ENCODE measurements at places on chromosomes 2 and 18. TPM values are rescaled to one million over a fixed set of nuclear protein-coding genes. Genes with fewer than 3 reads are reported as not detected.

GRCh38 chr2:185127412-185127811, 529.1 kb downstream of the ZNF804A start:
- H3K27ac ChIP-seq, result no peak overlapping the region
- H3K27me3 ChIP-seq, result no peaks in the 10 kb centered on the region
- DNase-seq, result no peak

DNA sequence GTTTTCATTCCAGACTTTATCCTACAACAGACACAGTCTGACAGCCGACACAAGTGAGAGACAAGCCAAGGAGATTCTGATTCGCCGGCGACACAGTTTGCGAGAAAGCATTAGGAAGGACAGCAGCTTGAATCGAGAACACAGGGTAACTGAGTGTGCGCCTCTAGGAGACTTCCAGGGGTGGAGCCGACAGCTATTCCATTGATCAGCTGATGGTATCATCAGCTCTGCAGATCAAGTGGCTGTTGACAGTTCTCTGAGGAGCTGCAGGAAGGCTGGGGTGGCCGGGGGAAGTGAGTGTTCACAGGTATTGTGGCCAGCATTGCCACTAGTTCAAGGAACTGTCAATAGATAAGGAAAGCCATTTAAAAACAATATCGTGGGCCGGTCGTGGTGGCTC, 57.3 kb upstream of the TMEM182 start:
- H3K4me1 ChIP-seq, result no peaks in the 10 kb centered on the region
- no peak overlapping the region for H3K4me3 ChIP-seq
- H3K27me3 ChIP-seq, result peaks cover 37% of the 10 kb centered on the region
- H3K36me3 ChIP-seq, result no peaks in the 10 kb centered on the region

Gene PSMA8
- 0.52 TPM for total RNA-seq

- no peak for DNase-seq
- H3K27me3 ChIP-seq, result peaks cover 20% of the 10 kb centered on the region
- peaks cover 2% of the 10 kb centered on the region for H3K4me1 ChIP-seq
- H3K4me3 ChIP-seq, result no peak overlapping the region
These were observed 1103.6 kb upstream of the ACVR2A start for GRCh38 chr2:146741260-146741659.

Gene STPG4
- 0.21 TPM for total RNA-seq

DNA sequence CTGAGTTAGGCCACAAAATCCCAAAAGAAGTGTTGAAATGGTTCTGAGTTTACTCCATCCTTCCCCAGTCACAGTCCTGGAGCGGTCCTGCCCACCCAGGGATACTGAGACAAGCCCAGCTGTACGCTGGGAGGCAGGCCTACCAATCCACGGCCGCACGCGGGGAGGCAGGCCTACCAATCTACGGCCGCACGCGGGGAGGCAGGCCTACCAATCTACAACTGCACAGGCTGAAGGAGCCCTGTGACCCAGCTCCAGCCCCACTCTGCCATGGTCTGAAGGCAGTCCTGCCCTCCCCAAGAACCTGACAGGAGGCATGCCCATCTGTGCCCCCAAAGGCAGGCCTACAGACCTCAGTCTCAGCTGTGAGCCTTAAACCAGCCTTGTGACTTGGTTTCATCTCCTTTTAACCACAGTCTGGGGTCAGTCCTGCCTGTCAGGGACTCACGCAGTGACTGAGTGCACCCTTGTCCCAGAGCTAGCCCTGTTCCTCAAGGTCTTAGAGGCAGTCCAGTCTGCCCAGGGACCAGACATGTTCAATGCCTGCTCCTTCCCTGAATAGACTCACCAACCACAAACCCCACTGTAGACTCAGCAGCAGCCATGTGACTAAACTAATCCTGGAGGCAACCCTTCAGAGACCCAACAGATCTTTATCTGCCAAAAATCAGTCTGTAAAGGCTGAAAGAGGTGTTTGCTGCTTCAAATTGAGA, 36.8 kb downstream of the GPC1 start:
- no peak overlapping the region for H3K27ac ChIP-seq
- no peak overlapping the region for H3K4me3 ChIP-seq
- DNase-seq, result no peak
- H3K4me1 ChIP-seq, result no peaks in the 10 kb centered on the region

Gene ESPNL
- not detected for total RNA-seq

Gene SULT1C4
- 0.31 TPM for total RNA-seq

DNA sequence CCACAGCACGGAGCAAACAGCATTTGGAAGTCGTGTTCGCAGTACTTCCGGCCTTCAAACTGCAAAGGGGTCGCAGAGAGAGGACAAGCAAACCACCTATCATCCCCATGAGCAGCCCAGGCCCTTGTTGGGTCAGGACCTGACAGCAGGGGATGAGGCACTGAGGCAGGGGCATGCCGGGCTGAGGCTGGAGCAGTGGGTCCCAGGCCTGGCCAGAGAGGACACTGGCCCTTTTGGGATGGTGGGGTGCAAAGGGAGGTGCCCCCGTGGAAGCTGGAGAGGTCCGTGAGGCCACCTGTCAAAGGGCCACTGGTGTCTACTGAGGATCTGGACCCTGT, 8.9 kb downstream of the GPR17 start:
- no peak for DNase-seq
- H3K36me3 ChIP-seq, result peaks cover 3% of the 10 kb centered on the region
- H3K4me1 ChIP-seq, result peaks cover under 1% of the 10 kb centered on the region
- H3K27me3 ChIP-seq, result peaks cover 35% of the 10 kb centered on the region
- H3K27ac ChIP-seq, result no peak overlapping the region
- H3K4me3 ChIP-seq, result no peak overlapping the region

Gene CROCC2
- total RNA-seq, result not detected

GRCh38 chr2:55025627-55026026, 24.6 kb downstream of the RTN4 start:
- DNase-seq, result no peak
- H3K27me3 ChIP-seq, result no peaks in the 10 kb centered on the region
- H3K4me3 ChIP-seq, result no peak overlapping the region
- H3K27ac ChIP-seq, result no peak overlapping the region
- H3K4me1 ChIP-seq, result peaks cover 4% of the 10 kb centered on the region

GRCh38 chr2:108586631-108587030, 52.4 kb downstream of the LIMS1 start:
- peaks cover 33% of the 10 kb centered on the region for H3K4me1 ChIP-seq
- DNase-seq, result no peak
- no peaks in the 10 kb centered on the region for H3K27me3 ChIP-seq
- no peak overlapping the region for H3K4me3 ChIP-seq
- peak overlapping the region; percentile 79 for H3K27ac ChIP-seq

DNA sequence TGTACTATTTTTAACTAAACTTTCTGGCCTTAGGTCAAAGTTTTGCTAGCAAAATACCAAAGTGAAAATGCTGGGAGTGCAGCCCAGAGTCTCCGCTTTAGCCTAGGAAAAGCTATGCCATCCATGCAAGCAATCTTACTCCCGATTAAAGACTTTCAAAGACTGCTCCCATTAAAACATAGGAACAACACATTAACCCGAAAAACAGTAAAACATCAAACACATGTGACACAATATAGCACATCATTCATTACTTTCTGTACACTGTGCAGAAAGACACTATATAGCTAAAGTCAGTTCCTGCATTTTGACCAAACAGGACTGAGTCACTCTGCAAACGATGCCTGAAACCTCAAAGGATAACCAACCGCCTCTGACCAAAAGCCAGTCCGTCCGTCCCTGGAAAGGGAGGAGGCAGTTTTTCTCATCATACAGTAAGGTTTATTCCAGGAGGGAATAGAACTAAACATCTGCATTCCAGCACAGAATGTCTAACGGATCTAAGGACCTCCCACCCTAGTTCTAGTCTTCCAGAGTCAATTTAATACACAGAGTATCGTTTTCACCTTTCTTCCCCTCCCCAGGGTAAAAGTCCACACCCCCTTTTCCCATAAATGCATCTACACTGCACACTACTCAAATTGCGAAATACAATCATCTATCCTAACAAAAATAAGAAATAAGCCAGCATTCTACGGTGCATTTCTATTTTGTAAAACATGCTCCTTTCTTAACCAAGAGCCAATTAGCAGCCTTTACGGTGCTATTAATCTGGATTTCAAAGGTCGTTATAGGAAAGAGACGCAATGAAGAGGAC, 1.7 kb downstream of the ROCK2 start:
- DNase-seq, result no peak
- no peaks in the 10 kb centered on the region for H3K27me3 ChIP-seq
- peaks cover 2% of the 10 kb centered on the region for H3K36me3 ChIP-seq
- H3K4me1 ChIP-seq, result peaks cover 22% of the 10 kb centered on the region

DNA sequence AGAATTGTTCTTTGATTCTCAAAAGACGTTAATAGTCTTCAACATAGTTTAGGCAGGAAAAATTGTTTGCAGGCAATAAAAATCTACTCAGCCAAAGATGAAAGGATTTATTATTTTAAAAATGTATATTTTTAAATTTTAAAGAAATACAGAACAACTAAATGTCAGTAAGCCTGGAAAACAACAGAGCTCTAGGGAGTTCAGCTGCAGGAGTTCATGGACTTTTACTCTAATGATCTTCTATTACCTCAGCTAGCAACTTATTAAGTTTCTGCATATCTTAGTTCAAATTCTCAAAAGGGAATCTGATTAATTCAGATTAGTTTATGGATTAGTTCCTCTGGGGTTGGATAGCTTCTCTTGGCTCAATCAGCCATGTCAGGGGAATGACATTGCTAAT, 17.9 kb upstream of the XIRP2 start:
- no peak for DNase-seq
- no peak overlapping the region for H3K27ac ChIP-seq
- H3K4me3 ChIP-seq, result no peak overlapping the region

GRCh38 chr2:84077496-84077895, 381.6 kb downstream of the SUCLG1 start:
- H3K4me3 ChIP-seq, result no peak overlapping the region
- H3K27me3 ChIP-seq, result peaks cover 41% of the 10 kb centered on the region
- no peak overlapping the region for H3K27ac ChIP-seq
- no peaks in the 10 kb centered on the region for H3K36me3 ChIP-seq
- H3K4me1 ChIP-seq, result no peaks in the 10 kb centered on the region

DNA sequence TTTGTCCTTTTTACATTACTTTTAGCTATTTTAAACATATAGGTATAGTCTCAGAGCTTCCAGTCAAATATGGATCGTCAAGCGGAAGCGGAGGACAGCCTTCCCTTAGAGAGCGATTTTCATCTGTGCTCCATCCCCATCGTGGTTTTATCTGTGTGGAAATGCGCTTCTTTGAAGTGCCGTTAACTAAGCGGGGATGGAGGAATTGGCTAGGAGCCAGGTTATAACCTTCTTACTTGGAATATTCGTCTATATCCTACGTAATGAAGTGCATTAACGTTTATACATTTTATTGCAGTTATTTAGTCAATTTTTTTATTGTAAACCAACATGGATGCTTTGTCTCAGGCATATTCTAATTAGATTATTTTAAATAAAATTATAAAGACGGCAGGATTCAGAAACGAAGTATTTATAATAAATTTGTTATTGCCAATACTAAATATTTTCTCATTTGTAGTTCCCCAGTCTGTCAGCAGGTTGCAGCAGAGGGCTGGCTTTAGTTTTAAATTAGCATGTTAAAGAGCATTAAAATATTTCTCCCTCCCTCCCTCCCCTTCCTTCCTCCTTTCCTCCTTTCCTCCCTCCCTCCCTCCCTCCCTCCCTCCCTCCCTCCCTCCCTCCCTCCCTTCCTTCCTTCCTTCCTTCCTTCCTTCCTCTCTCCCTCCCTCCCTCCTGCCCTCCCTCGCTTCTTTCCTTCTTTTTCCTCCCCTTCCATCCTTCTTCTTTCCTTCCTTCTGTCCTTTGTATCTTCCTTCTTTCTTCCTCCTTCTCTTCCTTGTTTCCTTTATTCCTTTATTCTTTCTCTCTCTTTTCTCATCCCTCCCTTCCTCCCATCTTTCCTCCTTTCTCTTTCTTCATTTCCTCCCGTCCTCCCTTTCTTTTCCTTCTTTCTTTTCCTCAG, 80.6 kb upstream of the DOCK10 start:
- DNase-seq, result no peak
- peaks cover 4% of the 10 kb centered on the region for H3K4me1 ChIP-seq
- H3K27ac ChIP-seq, result no peak overlapping the region
- H3K27me3 ChIP-seq, result no peaks in the 10 kb centered on the region

- H3K27me3 ChIP-seq, result peaks cover 34% of the 10 kb centered on the region
- no peak overlapping the region for H3K4me3 ChIP-seq
- H3K36me3 ChIP-seq, result no peaks in the 10 kb centered on the region
These were observed 256.3 kb upstream of the PKDCC start for GRCh38 chr2:41791523-41791922.

DNA sequence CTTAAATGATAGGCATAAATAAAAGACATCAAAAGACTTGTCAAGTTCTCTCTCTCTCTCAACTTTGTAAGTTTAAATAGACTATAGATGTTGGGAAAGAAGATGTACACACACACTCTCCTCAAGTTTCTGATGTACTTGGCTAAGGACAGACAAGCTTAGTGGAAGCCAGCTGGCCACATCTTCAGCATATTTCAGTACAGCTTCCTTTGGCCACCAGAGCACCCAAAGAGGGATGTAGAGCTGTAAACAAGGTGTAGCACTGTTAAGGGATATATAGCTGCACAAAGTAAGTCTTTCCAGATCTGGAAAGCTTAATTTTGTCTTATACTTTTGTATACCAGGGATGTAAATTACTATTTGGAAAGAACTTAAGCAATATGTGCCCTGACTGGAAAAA, 64.3 kb upstream of the MSTN start:
- H3K4me3 ChIP-seq, result no peak overlapping the region
- no peaks in the 10 kb centered on the region for H3K36me3 ChIP-seq
- no peaks in the 10 kb centered on the region for H3K27me3 ChIP-seq
- H3K27ac ChIP-seq, result no peak overlapping the region

GRCh38 chr2:46248171-46248570, 49.0 kb upstream of the EPAS1 start:
- no peak overlapping the region for H3K27ac ChIP-seq
- H3K4me1 ChIP-seq, result no peaks in the 10 kb centered on the region
- peaks cover 8% of the 10 kb centered on the region for H3K27me3 ChIP-seq
- H3K36me3 ChIP-seq, result no peaks in the 10 kb centered on the region
- no peak overlapping the region for H3K4me3 ChIP-seq

DNA sequence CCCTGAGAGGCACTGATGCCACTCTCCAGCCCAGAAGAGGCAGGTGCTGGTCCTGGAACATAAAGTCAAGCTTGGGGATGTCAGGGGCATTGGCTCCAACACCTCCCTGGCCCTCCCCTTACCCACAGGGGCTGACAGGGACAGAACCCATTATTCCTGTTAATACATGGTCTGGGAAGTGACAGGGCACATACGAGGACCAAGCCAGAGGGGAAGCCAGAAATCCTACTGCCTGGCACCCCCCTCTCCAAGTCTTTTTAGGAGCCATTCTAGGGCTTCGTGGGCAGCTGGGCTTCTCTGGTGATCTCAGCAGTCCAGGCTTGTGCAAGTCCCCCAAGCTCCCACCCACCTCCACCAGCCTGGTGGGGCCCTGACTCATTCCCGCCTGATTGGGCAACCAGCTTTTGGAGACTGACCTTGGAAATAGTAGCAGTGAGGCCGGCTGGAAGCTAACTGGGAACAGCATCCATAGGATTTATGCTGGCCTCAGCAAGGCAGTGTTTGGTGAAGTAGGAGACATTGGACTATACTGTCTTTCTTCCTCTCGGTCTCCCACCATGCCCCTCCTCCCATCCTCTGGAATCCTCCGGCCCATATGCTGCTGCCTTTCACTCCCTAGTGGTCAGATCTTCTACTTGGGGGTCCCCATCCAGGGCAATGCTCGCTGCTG, 86.4 kb upstream of the HK2 start:
- no peaks in the 10 kb centered on the region for H3K4me1 ChIP-seq
- no peak overlapping the region for H3K27ac ChIP-seq
- no peaks in the 10 kb centered on the region for H3K36me3 ChIP-seq
- H3K27me3 ChIP-seq, result peaks cover 52% of the 10 kb centered on the region
- no peak overlapping the region for H3K4me3 ChIP-seq
- no peak for DNase-seq

GRCh38 chr18:49739275-49739674, 74.1 kb downstream of the ACAA2 start:
- H3K27me3 ChIP-seq, result peaks cover 19% of the 10 kb centered on the region
- H3K27ac ChIP-seq, result no peak overlapping the region
- H3K36me3 ChIP-seq, result no peaks in the 10 kb centered on the region
- H3K4me1 ChIP-seq, result no peaks in the 10 kb centered on the region
- H3K4me3 ChIP-seq, result no peak overlapping the region

Gene HOXD4
- total RNA-seq, result not detected

Measured in T-helper 17 cell (primary cell).